T-cell (primary cell): ENCODE measurements at places on chromosomes 3 and 15. TPM values are rescaled to one million over a fixed set of nuclear protein-coding genes. Genes with fewer than 3 reads are reported as not detected.

DNA sequence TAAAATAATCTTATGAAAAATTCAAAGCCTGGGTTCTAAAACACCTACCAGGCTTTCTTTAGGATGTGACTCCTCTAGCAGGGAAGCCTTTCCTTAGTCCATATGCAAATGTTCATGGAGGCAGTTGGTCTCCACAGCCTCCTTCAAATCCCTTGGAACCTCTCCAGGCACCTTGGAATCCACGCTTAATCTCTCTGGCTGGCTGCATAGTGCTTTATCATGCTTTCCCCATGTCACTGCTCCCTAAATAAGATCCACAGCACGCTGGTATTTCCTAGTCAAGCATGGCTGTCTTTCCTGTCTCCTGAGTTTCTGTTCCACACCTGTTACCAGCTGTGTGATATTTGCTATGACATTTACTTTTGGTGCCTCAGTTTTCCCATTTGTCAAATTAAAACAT is 71.3 kb downstream of the CLSTN2 start:
- no peak for DNase-seq

DNA sequence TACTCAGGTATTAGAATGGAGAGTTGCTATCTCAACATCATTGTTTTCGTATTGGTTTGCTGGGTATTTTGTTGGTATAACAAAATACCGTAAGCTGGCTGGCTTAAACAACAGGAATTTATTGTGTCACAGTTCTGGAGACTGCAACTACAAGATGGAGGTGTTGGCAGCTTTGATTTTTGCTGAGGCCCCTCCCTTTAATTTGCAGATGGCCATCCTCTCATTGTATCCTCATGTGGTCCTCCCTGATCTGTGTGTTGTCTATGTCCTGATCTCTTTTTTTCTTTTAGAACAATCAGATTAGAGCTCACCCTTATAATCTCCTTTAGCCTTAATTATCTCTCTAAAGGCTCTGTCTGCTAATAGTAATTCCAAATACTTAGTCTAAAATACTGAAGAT is 299.8 kb upstream of the GOLIM4 start:
- no peak for DNase-seq

- peak; percentile 42 for DNase-seq
These were observed 163.3 kb downstream of the AKAP13 start for GRCh38 chr15:85543741-85544155.

The CHP1 gene
- 31.1 TPM for total RNA-seq

The GRM2 gene
- 2.2 TPM for total RNA-seq

The CPLX3 gene
- total RNA-seq: not detected
